Heart left ventricle (tissue), 16 donors: ENCODE measurements at places on chromosomes 1 and 21. TPM values are rescaled to one million over a fixed set of nuclear protein-coding genes. Genes with fewer than 3 reads are reported as not detected.

OR2T35 gene
- polyA plus RNA-seq: not detected

KCNE2 gene
- polyA plus RNA-seq: 0.07 TPM

PRKCZ gene
- polyA plus RNA-seq: 16.7 TPM

SLC45A1 gene
- polyA plus RNA-seq: 2.9 TPM

SPAG17 gene
- polyA plus RNA-seq: not detected

PDE9A gene
- polyA plus RNA-seq: 2.8 TPM

TCHHL1 gene
- not detected for polyA plus RNA-seq

CRTC2 gene
- 21.4 TPM for polyA plus RNA-seq

PEA15 gene
- polyA plus RNA-seq: 1,078 TPM

PKLR gene
- polyA plus RNA-seq: not detected

DISP3 gene
- 0.03 TPM for polyA plus RNA-seq

FAM72D gene
- 0.08 TPM for polyA plus RNA-seq

FGR gene
- 2.8 TPM for polyA plus RNA-seq

DMRTA2 gene
- not detected for polyA plus RNA-seq

PCAT6 gene
- 0.55 TPM for polyA plus RNA-seq

MTARC2 gene
- 10.4 TPM for polyA plus RNA-seq

NUAK2 gene
- 0.50 TPM for polyA plus RNA-seq

PSEN2 gene
- 12.3 TPM for polyA plus RNA-seq
